GM13976 (cell line): ENCODE measurements at places on chromosomes 7 and 10.

- DNase-seq, result no peak
These were observed 13.7 kb downstream of the THSD7A start for GRCh38 chr7:11818281-11818680.

DNA sequence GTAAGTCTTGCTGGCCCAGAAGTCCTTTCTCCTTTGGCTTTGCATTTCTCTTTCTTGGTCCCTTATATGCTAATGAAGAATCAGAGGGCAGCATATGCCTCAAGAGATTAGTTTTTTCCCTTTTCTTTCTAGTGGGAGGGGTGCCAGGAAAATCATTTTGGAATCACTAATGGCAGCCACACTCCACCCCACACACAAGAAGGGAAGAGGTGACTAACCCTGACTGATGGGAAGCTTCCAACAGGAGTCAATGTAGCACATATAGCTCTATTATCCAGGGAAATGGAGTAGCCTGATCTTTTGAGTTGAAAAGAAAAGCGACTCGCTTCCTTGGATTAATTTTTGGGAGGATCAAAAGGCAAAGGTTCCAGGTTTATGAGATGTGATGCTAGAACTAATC is 225.3 kb downstream of the KIF20B start:
- no peak for DNase-seq

- peak; percentile 42 for DNase-seq
These were observed at the start of gene NRG3 for GRCh38 chr10:81874875-81875466. TSS of gene NRG3 (plus strand) at chr10:81875194.

- DNase-seq, result no peak
These were observed 85.5 kb upstream of the GNA12 start for GRCh38 chr7:2929321-2930201.

DNA sequence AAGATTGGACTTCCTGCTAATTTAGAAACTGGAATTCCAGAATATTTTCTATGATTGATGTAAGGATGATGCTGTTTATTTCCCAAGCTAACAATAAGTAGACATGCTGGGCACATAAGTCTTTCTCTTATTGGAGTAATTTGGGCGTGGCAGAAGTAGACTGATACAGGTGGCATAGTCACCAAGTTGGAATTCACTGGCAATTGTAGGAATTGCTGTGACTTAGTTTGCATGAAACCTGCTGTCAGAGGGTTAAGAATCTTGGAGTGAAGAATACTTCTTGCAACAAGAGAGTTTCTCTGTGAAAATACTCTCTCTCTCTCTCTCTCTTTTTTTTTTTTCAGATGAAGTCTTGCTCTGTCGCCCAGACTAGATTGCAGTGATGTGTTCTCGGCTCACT is 569.7 kb downstream of the REEP3 start:
- DNase-seq, result no peak

DNA sequence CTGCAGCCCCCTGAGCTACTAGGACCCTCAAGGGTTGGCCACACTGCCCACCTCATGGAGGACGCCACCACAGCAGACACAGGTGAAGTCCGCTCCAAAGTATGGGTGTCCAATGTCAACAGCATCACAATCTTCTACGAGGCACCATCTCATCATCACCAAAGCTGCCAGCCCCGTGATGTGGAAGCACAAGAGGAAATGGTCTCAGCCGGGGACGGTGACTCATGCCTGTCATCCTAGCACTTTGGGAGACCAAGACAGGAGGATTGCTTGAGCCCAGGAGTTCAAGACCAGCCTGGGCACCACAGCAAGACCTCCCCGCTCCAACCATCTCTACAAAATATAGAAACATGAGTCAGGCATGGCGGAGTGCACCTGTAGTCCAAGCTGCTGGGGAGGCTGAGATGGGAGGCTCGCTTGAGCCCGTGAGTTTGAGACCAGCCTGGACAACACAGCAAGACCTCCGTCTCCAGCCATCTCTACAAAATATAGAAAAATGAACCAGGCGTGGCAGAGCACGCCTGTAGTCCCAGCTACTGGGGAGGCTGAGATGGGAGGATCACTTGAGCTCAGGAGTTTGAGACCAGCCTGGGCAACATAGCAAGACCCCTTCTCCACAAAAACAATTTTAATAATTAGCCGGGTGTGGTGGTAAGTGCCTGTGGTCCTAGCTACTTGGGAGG is 48.8 kb upstream of the MYL10 start:
- no peak for DNase-seq
